ENCODE measurements at places on chromosomes 16 and 17.
A peak's percentile ranks its signal among the peaks of the same experiment; 100 is the strongest.

DNA sequence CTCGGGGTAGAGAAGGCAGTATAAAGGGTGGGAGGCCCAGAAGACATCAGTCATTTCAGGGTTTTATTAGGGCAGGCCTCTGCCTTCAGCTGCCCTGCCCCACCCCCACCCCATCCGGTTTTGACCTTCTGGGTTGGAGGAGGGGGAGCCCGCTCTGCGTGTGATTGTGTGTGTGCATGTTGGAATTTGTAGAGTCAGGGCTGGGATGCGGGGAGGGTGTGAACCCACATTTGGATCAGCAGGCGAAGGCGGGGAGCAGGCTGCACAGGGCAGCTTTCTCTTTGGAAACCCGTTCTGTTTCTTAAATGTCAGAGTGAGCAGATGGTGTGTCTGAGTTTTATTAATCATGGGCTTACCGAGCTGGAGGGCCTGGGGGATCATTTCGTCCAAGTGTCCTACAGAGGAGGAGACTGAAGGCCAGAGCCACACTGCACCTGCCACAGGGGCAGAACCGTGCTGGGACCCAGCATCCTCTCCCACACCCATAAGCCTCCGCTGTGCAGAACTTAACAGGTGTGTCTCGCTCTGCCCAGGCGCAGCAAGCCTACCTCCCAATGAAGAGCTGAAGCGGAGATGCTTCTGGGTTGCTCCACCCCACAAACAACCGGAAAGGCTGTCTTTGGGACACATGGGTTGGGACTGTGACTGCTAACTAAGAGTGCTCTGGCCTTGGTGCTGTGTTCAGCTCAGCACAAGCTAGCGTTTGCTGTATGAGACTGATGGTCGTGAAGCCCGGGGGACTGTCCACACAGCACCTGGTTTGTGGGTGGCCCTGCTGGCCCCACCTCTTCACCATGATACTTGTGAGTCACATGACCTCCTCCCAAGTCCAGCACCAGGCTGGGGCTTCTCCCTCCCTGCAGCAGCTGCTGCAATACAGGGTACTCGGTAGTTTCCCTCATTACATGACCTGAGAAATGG, 70.9 kb upstream of the GSE1 start:
- no peak for DNase-seq

DNA sequence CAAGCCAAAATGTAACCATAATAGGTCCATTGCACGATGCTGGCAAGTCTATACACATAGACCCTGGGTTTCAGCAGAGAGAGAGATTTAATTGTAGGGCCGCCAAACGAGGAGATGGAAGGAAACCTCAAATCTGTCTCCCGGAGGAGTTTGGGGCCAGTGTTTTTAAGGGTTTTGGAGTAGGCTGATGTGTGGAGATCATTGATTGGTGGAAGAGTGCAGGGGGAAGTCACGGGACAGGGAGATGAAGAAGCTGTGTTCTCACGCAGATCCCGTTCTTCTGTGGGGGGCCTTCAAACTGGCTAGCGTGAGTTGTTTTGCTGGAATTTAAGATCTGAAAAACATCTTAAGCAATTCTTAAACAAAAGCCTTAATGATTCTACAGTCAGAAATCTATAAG, 84.8 kb downstream of the KATNIP start:
- no peak for DNase-seq

- no peak for DNase-seq
Measured at GRCh38 chr17:47884905-47885730, 10.9 kb upstream of the SP2 start.

DNA sequence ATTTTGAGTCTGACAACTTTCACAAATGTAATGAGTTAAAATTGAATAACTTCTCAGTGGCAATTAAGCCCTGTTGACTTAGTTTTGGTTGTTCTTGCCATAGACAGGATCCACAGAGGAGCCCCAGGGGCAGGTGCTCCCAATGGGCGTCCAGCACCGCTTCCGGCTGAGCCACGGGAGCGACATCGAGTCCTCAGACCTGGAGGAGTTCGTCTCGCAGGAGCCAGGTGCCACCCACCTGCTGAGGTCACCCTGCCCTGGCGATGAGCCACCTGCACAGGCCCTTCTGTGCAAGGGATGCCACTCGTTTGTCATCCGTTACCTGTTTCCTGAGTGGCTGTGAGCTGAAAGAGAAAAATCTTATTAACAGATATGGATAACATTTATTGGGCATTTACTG, 10.7 kb downstream of the CCDC40 start:
- no peak for DNase-seq

DNA sequence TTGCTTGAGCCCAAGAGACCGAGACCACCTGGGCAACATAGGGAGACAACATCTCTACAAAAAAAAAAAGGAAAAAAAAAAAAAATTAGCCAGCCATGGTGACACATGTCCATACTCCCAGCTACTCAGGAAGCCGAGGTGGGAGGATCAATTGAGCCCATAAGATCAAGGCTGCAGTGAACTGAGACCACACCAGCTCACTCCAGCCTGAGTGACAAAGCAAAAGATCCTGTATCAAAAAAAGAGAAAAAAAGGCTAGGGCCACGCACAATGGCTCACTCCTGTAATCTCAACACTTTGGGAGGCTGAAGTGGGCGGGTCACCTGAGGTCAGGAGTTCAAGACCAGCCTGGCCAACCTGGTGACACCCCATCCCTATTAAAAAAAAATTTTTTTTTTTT, 13.8 kb downstream of the SUMO2 start:
- DNase-seq = no peak

DNA sequence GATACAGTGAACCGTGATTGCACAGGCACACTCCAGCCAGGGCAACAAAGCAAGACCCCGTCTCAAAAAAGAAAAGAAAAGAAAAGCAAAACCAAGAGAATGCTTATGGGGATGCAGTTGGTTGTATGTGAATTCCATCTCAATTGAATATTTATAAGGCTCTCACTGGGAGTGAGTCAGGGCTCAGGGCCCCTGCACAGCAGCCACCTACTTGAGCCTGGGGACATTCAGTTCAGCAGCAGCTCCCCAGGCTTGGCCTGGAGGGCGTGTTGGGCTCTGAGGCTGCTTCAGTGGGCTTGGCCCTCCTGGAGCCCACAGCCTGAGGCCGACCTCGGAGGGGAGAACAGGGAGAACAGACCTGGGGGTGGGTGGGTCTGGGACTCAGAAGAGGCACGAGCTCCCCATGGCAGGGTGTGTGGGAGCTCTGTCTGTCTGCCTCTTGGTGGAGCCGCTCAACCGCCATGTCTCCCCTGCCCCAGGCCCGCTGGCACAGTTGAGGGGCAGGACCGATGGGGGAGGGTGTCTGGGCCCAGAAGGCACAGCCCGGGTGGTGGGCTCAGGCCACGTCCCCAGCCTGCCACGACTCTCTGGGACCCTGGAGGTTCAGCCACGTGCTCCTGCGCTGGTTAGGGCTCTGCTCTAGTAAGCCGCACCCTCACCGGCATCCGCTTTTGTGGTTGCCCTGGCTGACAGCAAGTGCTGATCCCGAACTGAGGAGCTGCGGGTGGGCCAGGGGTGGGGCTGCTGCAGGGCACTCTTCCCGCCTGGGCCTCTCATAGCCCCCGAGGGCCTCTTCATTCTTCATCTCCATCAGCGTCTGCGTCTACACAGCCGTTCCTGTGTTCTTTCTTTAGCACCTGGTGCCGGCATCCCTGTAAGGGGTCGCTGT, 24.8 kb downstream of the ZFPM1 start:
- no peak for DNase-seq

DNA sequence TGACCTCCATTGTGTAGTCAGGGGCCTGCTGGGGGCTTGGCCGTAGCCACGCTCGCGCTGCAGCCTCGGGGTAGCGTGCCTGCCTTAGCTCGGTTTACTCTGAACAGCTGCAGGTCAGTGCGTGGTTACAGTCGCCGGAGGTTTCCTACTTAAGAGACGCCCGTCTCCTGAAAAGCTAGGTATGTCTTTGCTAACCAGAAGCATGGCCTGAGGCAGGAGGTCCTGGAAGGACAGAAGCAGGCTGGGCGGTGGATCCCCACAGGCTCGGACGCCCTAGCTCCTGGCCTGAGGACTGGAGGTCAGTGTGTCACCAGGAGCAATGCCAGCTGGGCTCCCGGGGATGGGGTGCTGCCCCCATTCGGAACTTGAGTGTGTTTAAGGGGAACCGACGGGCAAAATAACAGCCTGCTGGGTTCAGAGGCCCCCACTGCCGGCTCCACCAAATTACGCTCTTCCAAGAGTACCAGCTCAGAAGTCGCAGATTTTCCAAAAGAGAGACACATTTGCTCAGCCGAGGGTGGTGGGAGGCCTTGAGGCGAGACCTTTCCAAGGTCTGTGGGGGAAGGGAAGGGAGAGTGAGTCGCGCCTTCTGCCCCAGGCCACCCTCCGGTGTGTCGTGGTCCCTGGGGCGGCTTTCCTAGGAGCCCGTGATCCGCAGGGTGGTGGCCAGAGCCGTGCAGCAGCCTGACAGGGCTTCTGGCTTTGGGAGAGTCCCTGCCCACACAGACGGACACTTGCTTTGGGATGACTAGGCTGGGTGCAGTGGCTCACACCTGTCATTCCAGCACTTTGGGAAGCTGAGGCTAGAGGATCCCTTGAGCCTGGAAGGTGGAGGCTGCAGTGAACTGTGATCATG, 3.9 kb upstream of the GNG13 start:
- no peak for DNase-seq

DNA sequence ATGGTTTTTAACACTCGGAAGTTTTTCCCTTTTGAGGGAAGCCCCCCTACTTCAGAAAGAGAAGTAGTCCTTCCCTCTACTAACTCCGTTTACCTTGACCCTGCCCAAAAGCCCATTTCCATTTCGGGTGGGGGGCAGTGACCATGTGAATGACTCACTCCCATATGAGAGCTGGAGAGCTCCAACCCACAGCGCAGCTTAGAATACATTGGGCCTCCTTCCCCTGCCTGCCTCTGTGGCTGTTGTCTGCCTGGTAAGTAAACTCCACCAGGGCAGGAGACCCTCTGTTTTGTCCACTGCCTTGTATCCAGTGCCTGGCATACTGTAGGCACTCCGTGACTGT, 985 bp downstream of the SGSM2 start:
- DNase-seq = no peak

DNA sequence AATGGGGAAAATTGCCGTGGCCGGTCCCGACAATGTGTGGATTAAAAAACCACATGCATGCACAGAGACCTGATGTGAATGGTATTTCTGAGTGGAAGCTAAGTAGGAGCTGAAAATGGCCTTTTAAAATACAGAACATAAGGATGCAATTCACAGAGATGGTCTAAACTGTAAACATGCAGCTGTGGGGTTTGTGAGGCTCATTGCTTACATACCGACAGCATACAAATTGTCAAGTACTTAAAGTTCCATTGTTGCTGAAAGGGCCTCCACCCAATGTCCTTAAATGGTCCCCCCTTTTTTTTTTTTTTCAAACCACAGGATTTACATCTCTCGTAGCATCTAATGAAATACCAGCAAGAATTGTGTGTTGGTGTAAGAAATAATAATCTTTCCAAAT, 523.2 kb downstream of the MAF start:
- DNase-seq = peak; percentile 63

- DNase-seq = no peak
Measured at GRCh38 chr16:86964796-86965241, 352.4 kb downstream of the C16orf95 start.

DNA sequence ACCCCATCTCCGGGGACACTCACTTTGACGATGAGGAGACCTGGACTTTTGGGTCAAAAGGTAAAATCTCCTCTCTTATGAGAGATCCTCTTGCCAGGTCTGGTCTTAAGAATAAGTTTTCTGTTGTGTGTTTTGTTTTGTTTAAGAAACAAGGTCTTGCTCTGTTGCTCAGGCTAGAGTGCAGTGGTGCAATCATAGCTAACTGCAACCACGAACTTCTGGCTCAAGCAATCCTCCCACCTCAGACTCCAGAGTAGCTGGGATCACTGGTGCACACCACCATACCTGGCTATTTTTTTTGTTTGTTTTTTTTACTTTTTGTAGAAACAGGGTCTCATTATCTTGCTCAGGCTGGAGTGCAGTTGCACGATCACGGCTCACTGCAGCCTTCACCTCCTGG, 4.1 kb downstream of the MMP25 start:
- DNase-seq = no peak

DNA sequence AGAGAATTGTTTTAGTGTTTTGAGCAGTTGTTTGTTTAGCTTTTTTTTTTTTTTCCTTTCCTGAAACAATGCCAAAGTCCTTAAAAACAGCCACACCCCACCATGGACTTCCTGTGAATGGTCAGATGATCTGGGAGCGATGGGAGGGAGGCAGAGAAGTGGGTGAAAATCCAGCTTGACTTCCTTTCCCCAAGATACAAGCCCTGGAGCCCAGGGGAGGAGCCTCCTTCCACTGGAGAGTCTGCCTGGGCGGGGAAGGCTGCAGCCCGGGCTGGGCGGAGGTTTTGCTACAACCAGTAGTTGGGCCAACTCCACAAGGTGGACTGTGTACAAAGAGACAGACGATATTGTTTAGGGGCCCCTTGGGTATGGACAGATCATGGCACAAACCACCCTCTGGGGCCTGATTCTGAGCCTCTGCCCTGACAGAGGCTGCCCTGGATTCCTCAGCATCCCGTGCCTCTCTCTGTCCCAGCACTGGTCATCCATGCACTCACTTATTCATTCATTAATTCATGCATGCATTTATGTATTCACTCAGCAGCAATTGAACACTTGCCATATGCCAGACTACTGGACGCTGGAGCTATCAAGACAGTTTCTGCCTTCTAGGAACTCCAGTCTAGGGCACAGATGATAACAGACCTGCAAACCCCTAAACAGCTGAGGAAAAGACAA, 29.8 kb downstream of the WSB1 start:
- DNase-seq = no peak

DNA sequence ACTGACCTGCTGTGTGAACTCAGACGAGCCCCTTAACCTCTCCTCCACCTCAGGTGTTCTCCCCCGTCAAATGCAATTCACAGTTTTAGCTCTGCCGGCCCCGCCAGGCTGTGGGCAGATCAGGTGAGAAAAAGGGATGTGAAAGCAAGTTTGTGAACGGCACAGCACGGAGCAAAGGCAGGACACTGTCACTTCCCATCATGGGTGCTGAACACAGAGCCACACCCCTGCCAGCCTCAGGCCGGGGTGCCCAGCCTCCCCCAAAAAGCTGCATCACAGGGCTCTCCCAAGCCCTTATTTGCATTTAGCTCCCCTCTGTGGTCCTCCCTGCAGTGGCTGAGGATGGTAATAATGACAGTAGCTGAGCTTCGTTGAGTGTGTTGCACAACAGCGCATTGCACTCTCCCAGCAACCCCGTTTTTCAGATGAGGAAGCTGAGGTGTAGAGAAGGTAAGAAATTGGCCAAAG, 88.8 kb upstream of the TNRC6C start:
- DNase-seq = no peak

- DNase-seq = no peak
Measured at GRCh38 chr17:13931111-13931526, 138.2 kb upstream of the COX10 start.

GRCh38 chr17:57402681-57403180, 146.4 kb downstream of the MSI2 start:
- no peak for DNase-seq

- DNase-seq = peak; percentile 3
Measured at GRCh38 chr17:65027305-65027704, 29.2 kb downstream of the GNA13 start.

DNA sequence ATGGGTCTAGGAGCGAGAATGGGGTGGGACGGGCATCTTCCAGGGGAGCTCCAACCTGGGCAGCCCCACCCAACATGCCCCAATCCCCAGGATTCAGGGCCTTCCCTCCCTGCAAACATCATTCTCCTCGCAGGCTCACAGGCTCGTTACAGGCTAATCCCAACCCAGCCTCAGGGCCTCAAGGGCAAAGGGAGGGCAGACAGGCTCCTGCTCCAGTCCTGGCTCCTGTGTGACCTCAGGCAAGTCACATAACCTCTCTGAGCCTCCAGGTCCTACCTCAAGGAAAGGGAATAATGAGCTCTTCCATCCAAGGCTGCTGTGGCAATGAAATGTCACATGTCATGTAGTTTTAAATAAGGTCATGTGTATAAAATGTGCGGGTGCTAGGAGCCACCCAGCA, 186.5 kb upstream of the TNRC6C start:
- no peak for DNase-seq

GRCh38 chr16:8634991-8635736, 13.7 kb downstream of the METTL22 start:
- DNase-seq = peak; percentile 57
